Tibial nerve (tissue), 4 donors: ENCODE measurements at places on chromosomes 7 and 10. TPM values are rescaled to one million over a fixed set of nuclear protein-coding genes. Genes with fewer than 3 reads are reported as not detected.
A peak's percentile ranks its signal among the peaks of the same experiment; 100 is the strongest.

PAX4 gene
- not detected for total RNA-seq

PCBD1 gene
- 32.2 TPM for total RNA-seq

TSPAN12 gene
- total RNA-seq = 5.1 TPM

LIPJ gene
- under 0.01 TPM for total RNA-seq

DNA sequence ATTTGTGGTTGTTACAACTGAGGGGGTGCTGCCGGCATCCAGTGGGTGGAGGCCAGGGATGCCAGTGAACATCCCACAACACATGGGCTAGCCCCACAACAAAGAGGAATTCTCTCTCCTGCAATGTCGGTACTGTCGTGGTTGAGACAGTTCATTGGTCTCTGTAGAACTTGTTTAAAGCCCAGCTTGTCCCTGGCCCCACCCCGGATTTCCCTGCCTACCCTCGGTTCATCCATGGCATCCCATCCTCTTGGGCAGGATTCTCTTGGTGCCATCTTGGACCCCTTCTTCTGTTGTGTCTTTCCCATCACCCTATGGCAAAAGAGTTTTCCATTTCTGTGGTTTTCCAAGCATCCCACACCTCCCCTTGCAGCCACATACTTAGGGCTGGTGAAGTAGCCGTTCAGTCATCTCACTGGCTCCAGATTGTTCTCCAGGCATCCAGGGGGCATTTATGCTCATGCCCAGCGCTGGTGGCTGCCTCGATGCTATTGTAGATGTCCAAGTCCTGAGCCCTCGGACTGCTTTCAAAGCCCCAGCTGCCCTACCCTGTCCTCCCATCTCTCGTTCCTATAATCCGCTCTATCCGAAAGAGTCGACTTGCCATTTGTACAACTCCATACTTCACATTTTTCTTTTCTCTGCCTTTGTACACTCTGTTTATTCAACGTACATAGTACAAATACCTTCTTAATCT lies 39.2 kb downstream of the MGMT start:
- no peaks in the 10 kb centered on the region for H3K36me3 ChIP-seq
- H3K4me3 ChIP-seq = no peak overlapping the region
- H3K27me3 ChIP-seq = no peaks in the 10 kb centered on the region
- no peak overlapping the region for H3K27ac ChIP-seq

GRCh38 chr7:17939606-17940301 lies 540 bp downstream of the SNX13 start:
- H3K4me3 ChIP-seq = peak overlapping the region; percentile 85
- no peak for DNase-seq
- H3K27me3 ChIP-seq = no peaks in the 10 kb centered on the region
- peaks cover 42% of the 10 kb centered on the region for H3K4me1 ChIP-seq

- H3K4me1 ChIP-seq = peaks cover 17% of the 10 kb centered on the region
- no peak for DNase-seq
- H3K36me3 ChIP-seq = no peaks in the 10 kb centered on the region
Measured at GRCh38 chr10:75613685-75614504, 182.5 kb downstream of the LRMDA start.

- peaks cover 43% of the 10 kb centered on the region for H3K36me3 ChIP-seq
- DNase-seq = no peak
- no peak overlapping the region for H3K27ac ChIP-seq
- H3K4me3 ChIP-seq = no peak overlapping the region
- peaks cover 20% of the 10 kb centered on the region for H3K4me1 ChIP-seq
Measured at GRCh38 chr7:131045526-131045925, 282.1 kb upstream of the MKLN1 start.

- DNase-seq = no peak
- H3K27me3 ChIP-seq = no peaks in the 10 kb centered on the region
- no peak overlapping the region for H3K4me3 ChIP-seq
- no peaks in the 10 kb centered on the region for H3K4me1 ChIP-seq
Measured at GRCh38 chr7:101869901-101870290, 52.5 kb downstream of the CUX1 start.

- no peak for DNase-seq
- H3K4me3 ChIP-seq = no peak overlapping the region
Measured at GRCh38 chr7:114298011-114298410, 116.6 kb upstream of the FOXP2 start.

- no peaks in the 10 kb centered on the region for H3K27me3 ChIP-seq
- no peak for DNase-seq
- no peaks in the 10 kb centered on the region for H3K4me1 ChIP-seq
- no peak overlapping the region for H3K27ac ChIP-seq
- no peak overlapping the region for H3K4me3 ChIP-seq
- H3K36me3 ChIP-seq = no peaks in the 10 kb centered on the region
Measured at GRCh38 chr10:58764087-58764747, 251.5 kb downstream of the BICC1 start.

DNA sequence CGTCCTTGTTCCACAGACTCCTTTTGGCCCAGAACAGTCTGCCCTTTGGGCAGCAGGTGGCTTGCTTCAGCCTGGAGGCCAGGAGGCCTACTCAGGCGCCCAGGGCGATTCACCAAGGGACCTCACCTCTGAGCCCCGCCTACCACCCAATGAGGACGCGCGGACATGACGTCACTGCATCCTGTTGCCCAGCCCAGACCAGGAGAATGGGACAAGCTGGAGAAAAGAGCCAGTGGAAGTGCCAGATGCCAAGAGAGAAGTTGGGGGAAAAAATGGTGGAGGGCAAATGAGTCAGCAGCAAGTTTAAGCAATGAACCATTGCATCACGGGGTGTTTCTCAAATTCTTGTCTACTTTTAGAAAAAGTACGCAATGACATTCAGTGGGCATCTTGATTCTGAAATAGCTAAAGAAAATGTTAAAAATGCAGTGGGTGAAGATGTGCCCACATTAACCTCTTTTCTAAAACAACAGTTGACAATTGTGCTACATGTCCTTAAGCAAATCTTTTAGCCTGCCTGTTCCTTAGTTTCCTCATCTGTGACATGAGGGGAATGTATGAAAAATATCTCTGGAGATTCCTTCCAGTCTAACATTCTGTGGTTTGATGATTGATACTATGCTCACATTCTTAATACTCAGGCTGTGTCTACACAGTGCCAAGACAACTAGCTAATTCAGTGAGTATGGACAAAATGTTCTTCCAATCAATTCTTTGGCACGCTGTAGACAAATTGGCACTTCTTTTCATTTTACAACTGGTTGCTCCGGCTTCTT lies 23.9 kb upstream of the LEP start:
- no peak overlapping the region for H3K4me3 ChIP-seq
- no peak for DNase-seq
- no peaks in the 10 kb centered on the region for H3K36me3 ChIP-seq
- H3K27me3 ChIP-seq = no peaks in the 10 kb centered on the region
- H3K4me1 ChIP-seq = no peaks in the 10 kb centered on the region

- H3K4me3 ChIP-seq = no peak overlapping the region
- DNase-seq = no peak
- H3K27me3 ChIP-seq = no peaks in the 10 kb centered on the region
- H3K4me1 ChIP-seq = no peaks in the 10 kb centered on the region
- H3K27ac ChIP-seq = no peak overlapping the region
Measured at GRCh38 chr10:22666287-22667092, 47.9 kb downstream of the PIP4K2A start.

DNA sequence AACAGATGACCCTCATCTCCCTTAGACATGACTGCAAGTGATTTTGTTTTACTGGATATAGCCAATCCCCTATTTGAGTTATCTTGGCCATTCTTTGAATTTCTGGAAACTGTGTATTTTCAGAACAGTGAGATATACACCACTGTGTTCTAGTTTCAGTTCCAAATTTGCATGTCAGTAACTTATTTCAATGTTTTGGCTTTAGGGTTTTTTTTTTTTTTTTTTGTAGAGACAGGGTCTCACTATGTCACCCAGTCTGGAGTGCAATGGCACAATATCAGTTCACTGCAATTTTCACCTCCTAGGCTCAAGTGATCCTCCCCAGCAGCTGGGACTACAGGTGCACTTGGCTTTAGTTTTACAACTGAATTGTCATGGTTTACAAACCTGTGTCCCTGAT lies 67.2 kb downstream of the ATAD1 start:
- H3K27me3 ChIP-seq = no peaks in the 10 kb centered on the region
- DNase-seq = no peak
- H3K36me3 ChIP-seq = peaks cover 18% of the 10 kb centered on the region
- no peak overlapping the region for H3K27ac ChIP-seq

GRCh38 chr10:131651674-131652437 lies 249.0 kb upstream of the PPP2R2D start:
- peaks cover 4% of the 10 kb centered on the region for H3K4me1 ChIP-seq
- H3K36me3 ChIP-seq = no peaks in the 10 kb centered on the region
- no peak overlapping the region for H3K27ac ChIP-seq
